ENCODE measurements at places on chromosomes 3 and 15.

DNA sequence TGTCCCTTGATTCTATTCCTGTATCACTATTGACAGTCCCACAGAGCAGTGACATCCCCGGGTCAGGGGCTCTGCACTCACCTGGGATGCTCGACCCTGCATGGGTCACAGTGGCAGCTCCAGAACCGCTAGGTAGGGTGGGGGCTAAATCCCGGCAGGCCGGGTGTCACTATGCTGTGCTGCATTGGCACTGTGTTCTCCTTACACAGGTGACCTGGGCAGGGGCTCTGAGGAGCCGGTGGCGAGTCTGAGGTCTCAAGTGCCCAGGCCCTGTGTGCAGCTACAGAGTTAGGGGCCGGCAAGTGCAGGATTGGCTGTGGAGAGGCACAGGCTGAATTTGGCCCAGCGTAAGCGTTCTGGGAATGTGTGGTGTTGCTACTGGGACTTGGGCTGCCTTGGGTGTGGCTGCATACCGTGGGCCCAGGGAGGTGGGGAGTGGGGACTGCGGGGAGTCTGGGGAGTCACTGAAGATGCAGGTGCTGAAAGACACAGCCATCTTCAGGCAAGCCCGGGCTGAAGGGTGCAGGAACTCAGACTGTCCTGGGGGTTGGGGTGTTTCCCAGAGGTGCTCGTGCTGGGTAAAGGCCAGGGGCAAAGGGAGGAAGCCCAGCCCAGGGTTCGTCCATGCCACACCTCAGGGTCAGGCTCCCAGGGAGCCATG is 102.6 kb upstream of the PRR20G start:
- DNase-seq = no peak

DNA sequence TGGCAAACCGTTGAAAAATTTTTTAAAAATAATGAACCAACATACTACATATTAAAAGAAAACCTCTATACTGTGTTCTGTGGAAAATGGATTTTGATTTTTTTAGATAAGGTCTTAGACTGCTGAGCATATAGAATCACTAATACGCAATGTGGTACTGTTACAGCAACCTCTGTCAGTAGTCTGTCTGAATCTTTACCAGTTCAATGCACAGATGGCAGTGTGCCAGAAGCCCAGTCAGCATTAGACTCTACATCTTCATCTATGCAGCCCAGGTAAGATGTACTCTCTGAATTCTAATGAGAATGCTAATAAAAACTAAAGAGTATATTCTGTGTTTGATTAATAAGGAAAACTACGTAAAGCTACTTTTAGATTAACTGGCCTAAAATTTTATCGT is 31.3 kb upstream of the FAH start:
- DNase-seq = no peak

GRCh38 chr15:58564981-58565380 is 133.2 kb downstream of the LIPC start:
- DNase-seq = no peak

DNA sequence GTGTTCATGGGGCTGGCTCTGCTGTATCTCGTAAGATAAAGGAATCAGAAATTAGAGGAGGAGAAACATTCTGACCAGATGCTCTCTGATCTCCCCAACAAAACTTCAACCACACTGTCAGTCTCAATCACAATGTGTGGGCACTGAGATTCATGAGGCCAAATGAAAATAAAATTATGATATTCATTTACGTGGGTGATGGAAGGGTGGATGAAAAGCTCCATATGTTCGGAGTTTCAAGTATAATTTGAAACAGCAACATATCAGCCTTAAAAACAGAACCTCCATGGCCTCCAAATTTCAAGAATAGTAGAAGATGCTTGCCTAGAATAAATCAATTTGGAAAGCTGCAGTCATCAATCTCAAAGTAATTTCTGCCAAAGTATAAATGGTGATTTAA is 363.7 kb downstream of the MAGI1 start:
- DNase-seq = no peak

GRCh38 chr3:195907934-195908693 is at the start of gene TNK2:
TNK2 (minus strand) TSS chr3:195908551; CDS start chr3:195888588, 19,963 bp downstream.
- DNase-seq = no peak

GRCh38 chr15:94736236-94736635 is 504.9 kb downstream of the MCTP2 start:
- no peak for DNase-seq

DNA sequence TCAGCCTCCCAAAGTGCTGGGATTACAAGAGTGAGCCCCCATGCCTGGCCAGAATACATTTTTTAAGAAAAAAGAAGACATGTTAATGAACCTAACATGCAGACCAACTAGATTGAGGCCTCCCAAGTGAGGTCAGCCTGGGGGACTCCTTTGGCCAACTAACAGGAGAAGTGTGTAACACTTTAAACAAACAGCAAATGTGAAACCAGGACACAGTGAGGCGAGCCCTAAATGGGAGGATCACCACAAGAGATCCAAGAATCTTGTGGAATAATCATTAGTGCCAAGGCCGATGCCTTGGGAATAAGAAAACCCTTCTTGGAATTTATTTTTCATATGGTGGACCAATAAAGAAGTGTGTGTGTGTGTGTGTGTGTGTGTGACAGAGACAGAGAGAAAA is 73.9 kb downstream of the ATP10A start:
- DNase-seq = no peak

DNA sequence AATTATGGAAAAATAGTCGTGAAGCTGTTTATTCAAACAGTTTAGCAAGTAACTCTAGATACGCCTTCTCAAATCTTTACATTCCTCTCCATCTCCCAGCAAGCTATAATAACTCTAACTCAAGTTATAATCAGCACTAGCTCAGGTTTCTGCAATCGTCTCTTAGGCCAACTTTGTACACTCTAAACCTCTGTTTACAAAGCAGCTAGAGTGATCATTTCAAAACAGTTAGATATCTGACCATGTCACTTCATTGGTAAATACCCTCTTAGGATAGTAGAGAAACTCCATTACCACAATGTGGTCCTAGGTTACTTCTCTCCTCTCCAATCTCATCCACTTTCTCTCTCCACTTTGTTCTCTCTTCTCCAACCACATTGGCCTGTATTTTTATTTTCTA is 31.2 kb downstream of the PLOD2 start:
- no peak for DNase-seq

DNA sequence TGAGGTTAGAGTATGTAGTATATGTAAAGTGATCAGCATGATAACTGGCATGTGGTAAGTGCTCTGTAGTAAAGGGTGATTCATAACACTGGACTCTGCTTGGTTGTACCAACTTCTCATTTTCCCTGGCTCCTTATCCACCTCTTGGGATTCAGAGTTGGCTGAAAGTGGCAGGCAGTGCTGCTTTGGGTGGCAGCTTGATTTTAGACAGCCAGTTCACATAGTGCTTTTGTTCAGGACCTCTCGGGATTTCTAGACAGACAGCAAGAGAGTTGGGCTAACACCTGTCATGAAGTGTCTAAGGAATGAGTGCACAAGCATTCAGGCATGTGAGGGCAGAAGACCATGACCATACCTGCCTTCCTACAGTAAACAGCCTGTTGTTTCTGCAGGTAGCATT is 69.0 kb downstream of the RBM6 start:
- DNase-seq = no peak

DNA sequence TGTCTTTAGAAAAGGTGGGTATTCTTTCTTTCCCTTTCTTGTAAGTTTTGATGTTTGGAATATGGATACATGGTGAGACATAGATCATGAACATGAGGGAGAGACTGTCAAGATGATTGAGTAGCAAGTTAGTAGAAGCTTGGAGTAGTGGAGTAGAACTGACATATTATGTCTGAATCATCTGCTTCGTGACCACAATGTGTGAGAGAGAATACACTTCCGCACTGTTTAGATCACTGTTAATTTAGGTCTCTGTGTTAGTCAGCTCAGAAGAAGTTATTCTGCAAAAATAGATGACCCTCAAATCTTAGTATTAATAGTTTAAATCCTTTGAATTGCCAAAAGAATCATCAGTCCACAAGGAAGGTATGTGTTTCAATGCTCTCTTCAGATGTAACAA is 151.0 kb downstream of the OXSM start:
- no peak for DNase-seq

DNA sequence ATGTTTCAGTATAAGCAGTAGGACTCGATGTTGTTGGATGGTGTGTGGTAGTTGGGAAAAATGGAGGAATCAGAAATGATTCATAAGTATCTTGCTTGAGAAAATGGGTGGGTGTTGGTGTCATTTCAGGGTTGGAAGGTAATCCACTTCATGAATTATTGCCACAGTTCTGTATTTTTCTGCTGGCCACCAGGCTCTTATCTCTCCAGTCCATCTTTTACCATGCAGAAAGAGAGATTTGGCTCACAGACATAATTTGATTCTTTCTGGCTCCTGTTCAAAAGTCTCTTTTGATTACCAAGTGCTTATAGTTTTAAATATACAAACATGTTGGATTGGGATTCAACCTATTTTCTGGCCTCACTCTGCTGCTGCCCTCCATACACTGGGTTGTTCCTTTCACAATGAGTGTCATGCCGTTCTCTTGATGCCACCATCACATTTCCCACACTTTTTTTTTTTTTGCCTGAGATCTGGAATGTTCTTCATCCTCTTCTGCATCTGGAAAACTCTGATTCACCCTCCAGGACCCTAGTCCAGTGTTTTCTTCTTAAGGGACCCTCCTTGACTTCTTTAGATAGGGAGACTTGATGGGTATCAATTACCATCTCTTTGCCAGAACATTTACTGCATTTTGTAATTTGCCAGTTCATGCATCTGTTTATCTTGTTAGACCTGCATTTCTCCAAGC is 69.4 kb upstream of the GAP43 start:
- DNase-seq = no peak

- DNase-seq = no peak
Measured at GRCh38 chr3:55636300-55637195, 149.4 kb upstream of the WNT5A start.

DNA sequence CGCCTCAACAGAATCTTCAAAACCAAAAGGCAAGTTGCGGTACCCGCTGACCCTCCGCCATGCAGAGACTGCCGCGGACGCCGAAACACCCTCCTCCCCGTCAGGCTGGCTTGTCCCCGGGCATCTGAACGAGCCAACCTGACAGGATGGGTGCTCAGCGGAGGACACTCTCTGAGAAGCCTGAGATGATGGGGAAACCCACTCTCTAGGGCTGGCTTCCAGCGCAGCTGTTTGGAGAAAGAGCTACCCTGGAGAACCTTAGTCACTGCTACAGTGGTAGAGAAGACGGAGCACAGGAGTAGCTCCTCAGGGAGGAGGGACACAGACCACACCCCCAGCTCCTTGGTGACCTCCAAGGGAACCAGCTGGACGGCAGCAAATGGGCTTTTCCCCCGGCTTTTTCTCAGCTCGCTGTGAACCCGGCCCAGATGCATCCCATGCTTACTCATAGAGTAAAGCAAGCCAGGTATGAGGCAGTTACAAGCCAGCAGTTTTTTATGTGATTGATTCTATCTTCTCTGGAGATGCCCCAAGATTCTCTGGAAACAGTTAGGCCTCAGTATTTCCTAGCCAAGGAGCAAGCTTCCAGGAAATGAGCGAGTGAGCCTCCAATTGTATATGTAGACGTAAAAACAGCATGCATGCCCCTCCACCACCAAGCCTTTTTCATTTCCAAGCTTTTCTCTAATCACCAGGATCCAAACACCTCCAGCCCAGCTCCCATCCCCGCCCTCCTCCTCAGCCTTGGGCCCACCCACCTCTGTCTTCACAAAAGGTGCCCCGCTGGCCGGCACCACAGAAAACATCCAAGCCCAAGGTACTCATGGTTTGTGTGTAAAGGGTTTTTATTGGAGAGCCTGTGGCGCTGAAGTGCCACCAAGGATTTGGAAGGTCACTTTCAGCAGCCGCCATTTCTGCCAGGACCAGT is 38.7 kb downstream of the FAM174B start:
- DNase-seq = no peak

DNA sequence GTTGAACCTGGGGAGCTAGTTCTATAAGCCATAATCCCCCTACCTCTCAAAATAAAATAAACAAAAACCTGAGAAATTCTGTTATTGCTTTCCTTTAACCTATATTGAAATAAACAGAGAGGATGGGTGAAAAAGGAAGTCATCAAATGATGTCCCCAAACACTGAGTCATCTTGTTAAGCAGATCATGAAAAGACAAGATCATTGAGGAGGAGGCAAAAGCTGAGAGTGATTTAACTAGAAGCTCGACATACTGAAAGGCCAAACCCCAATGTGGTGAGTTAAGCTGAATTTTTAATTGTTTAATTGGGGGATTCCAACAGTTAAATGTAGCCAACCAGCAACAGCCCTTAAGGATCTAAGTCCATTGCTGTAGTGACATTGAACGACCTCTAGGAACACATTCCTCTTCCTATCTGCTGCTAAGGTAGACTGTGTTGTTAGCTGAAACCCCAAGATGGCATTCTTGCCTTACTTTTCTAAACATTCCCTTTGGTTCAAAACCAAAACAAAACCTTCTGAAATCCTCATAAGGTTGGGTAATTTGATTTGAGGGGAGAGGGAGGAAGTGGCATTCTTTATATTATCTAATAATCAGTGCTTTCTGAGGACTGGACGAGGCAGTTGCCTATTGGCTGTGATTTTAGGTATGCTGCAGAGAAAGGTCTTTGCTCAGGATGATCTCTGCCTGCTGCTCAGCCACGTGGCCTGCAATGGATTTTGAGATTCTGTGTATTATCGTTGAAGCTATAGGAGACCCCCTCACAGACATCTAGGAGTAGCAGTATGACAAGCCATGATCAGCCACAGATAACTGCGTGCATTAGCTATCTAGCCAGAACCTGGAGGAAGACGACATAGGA is 62.7 kb upstream of the BNIP2 start:
- no peak for DNase-seq

DNA sequence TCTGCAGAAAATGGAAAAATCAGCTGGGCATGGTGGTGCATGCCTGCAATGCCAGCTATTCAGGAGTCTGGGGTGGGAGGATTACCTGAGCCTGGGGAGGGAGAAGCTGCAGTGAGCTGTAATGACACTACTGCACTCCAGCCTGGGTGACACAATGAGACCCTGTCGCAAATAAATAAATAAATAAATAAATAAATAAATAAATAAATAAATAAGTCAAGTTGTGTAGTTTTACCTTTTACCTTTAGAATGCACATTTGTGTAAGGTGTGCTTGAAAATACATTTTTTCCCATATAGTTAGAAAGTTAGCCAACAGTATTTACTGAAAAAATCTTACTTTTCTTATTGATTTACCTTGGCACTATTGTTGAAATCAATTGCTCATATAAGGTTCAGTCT is 515.6 kb downstream of the NAALADL2 start:
- no peak for DNase-seq

DNA sequence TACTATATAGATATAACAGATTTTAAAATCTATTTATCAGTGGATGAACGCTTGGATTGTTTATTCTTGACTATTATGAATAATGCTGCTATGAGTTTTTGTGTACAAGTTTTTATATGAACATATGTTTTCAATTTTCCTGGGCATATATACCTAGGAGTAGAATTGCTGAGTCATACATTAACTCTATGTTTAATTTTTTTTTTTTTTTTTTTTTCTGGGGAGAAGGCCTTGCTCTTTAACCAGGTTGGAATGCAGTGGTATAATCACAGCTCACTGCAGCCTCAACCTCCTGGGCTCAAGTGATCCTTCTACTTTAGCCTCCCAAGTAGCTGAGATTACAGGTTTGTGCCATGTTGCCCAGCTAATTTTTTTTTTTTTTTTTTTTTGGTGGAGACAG is 9.1 kb downstream of the CIDEC start:
- DNase-seq = no peak

- no peak for DNase-seq
Measured at GRCh38 chr3:72203613-72204349, 418.8 kb upstream of the PROK2 start.

- no peak for DNase-seq
Measured at GRCh38 chr3:51887620-51888019, 12.2 kb upstream of the IQCF5 start.

All from NCI-H2081 treated with DMSO at 0.1 percent for 48 hours (cell line).